ENCODE measurements at places on chromosomes 4 and X.
A peak's percentile ranks its signal among the peaks of the same experiment; 100 is the strongest.

DNA sequence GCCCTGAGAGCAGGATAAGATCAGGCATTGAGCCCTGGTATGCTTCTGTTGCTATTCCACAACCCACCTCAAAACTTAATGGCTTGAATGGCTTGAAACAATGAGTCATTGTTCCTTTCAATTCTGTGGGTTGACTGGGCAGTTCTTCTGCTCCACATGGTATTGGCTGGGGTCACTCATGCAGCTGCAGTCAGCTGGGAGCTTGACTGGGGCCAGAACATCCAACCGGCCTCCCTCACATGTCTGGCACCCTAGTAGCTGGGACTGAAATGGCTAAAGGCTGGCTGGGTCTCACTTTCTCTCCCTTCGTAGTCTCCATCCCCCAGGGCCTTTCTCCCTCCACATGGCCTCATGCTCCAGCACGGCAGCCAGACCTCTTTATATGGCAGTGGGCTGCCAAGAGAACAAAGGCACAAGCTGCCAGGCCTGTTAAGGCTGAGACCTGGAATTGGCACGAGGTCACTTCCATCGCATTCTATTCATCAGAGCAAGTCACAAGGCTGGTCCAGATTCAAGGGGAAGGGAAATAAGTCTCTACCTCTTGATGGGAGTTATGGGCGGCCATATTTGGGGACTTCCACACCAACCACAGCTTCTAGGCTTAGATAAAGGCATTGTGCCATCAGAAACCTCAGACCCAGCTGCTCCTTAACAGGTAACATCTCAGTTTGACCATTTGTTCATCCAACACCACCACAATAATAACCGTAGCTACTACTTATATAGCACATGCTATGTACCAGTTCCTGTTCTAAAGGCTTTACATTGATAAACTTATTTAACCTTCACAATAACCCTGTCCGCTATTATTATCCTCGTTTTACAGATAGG is 159.7 kb upstream of the ATP6AP2 start:
- DNase-seq = no peak

GRCh38 chrX:43266487-43266886 is 389.6 kb upstream of the MAOA start:
- DNase-seq = no peak

- DNase-seq = peak; percentile 46
Observed at GRCh38 chr4:84258905-84259830, 239.9 kb downstream of the NKX6-1 start.

DNA sequence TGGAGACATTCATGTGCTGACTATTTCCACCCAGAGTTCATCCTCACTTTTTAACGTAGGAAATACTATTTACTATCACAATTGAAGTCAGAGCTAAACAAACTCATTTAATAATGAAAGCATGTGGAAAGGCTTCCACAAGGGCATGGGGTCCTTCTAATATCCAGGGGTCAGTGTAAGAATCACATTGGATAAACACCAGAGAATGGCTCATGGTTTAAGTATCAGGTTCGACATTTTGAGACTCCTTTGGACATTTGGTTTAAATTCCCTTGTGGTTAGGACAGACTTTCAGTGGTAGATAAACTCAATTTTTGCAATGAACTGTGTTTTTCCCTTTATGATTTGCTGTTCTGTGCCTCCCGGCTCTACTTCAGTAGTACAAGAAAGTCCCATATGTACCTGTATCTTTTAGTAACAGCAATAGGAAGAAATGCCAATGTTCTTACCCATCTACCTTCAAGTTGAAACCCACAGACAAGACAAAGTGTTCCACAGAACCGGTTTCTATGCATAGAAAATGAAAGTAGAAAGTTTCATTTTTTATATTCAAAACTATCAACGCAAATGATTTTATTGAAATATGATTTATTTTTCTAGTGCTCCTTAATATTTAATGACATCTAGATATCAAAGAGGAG is 589.0 kb upstream of the FAM241A start:
- no peak for DNase-seq

GRCh38 chr4:168995537-168996295 is 14.3 kb downstream of the CBR4 start:
- no peak for DNase-seq

GRCh38 chrX:27633328-27633727 is 43.2 kb downstream of the DCAF8L2 start:
- DNase-seq = no peak

- no peak for DNase-seq
Observed at GRCh38 chr4:47553329-47554125, 68.5 kb downstream of the ATP10D start.

DNA sequence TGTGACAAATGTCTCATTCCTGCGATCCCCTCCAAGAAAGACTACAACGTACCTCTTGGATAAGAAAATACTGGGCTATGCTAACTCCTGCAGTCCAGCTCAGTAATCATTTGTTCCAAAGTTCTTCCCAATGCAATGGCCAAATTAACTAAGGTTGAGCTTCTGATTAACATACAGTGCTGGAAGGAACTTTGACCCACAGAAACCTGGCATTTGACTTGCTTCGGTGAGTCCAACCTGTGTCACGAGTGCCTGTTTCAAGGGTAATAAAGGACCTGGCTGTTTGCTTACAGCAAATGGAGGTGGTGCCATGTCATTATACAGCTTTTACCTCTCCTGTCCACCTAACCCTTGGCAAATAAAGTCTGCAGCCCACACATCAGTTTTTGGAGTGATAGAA is 83.2 kb downstream of the RBM47 start:
- no peak for DNase-seq

DNA sequence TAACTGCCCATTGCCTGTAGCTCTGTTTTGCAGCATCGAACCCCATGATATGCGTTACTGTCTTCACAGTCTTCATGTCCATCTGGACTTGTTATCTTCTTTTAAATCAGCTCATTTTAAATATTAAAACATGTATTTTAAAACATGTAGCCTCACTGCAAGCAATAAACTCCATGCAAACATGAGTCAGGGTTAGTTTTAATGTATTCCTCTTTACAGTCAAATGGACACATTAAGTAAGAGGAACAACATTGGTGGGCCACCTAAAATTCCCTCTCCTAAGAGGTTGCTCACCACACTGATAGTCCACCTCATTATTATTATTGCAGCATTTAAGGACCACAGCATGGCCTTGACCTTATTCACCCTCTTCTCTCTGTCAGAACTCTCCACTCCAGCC is 74.1 kb downstream of the CLCN5 start:
- no peak for DNase-seq

GRCh38 chr4:188408244-188409030 is 269.2 kb downstream of the TRIML1 start:
- no peak for DNase-seq

- no peak for DNase-seq
Observed at GRCh38 chrX:53716328-53717088, 30.0 kb upstream of the HUWE1 start.

- no peak for DNase-seq
Observed at GRCh38 chr4:89101256-89102161, 9.8 kb upstream of the TIGD2 start.

GRCh38 chrX:36434522-36434921 is 515.0 kb downstream of the CFAP47 start:
- no peak for DNase-seq

DNA sequence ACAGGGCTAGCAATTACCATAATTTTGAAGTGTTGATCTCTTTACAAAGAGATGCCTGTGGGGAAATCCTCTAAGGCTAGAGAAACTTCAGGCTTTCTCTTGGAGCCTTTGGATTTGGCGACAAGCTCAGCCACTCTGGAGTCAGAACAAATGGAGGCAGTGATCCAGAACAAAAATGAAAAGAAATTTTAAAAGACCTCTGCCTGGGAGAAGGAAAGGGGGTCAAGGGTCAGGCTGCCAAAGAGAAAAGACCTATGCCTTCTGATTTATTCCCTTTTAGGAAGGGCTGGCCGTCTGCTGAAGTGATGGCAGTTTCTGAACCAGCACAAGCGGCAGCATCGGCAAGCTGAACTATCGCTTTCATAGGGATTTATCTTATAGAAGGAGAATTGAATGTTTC is 140.8 kb upstream of the SFRP2 start:
- DNase-seq = no peak

- no peak for DNase-seq
Observed at GRCh38 chr4:52982255-52982945, 120.3 kb downstream of the RASL11B start.

DNA sequence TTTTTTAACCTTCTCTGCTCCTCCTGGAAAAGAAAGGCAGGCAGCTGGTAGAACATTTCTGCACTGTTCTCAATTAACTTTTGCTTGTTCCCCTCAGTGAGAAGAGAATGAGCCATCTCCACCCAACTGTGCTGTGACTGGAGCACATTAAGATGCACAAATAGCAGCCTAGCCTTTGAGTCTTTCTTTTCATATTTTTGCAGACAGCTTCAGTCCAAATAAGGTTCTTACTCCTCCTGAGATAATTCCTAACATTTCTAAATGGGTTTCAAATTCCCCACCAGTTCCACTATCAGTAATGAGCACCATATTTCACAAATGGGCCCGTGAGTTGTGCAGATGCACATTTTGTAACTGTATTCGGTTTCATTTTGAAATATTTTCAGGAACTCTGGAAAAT is 118.6 kb downstream of the SPCS3 start:
- DNase-seq = no peak

DNA sequence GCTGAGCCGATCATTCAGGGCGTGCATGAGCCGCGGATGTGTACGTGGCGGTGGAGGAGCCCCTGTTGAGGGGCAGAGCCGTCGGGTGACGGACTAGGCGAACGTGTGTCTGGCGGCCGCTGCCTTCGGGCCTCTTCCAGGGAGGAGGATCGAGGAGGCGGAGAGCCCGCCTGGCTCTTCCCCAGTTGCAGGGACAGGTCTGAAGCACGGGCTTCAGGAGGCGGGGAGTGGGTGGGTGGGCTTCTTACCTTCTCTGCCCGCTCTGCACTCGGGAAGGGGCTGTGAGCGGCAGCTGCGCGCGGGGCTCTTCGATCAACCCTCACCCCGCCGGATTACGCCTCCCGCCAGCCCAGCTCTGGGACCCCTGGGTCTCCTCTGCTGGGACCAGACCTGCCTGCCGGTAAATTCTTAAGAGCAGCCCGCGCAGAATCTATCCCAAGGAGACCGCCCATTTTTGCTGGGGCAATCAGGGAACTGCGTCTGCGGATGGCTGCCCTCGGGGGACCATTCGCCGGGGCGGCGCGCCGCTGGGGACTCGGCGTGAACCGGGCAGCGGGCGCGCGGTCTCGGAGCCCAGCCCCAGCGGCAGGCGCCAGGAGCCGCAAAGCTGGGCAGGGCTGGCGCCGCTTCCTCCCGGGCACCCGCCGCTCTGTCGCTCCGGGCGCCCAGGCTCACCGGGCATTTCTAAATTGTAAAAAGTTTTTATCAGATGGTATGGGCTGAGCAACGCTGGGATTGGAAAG is 4.9 kb downstream of the PLAC8 start:
- DNase-seq = peak; percentile 86

DNA sequence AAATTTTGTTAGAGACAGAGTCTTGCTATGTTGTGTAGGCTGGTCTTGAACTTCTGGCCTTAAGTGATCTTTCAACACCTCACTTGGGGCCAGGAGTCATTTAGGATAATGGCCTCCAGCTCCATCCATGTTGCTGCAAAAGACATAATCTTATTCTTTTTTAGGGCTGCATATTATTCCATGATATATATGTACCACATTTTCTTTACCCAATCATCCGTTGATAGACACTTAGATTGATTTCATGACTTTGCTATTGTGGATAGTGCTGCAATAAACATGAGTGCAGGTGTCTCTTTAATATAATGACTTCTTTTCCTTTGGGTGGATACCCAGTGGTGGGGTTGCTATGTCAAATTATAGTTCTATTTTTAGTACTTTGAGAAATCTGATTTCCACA is 140.9 kb upstream of the LCORL start:
- no peak for DNase-seq

GRCh38 chr4:114864060-114864459 is 249.4 kb downstream of the NDST4 start:
- DNase-seq = no peak

- peak; percentile 80 for DNase-seq
Observed at GRCh38 chrX:96684339-96685209, at the start of gene DIAPH2. TSS of gene DIAPH2 (plus strand) at chrX:96684842.

DNA sequence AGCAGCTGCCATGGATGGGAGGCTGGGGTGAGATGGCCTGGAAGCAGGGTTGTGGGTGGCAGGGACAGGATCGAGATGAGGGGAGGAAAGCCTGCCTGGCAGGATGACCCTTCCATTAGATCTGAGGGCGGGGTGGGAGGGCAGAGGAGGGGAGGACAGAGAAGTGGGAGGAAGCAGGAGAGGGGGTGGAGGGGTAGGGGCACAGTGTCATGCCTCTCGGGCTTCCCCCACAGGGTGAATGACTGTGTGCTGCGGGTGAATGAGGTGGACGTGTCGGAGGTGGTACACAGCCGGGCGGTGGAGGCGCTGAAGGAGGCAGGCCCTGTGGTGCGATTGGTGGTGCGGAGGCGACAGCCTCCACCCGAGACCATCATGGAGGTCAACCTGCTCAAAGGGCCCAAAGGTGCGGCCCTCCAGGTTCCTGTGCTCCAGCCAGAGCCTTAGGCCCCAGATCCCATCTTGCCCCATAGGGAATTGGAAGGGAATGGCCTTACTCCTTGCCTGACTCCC is 4.9 kb downstream of the DLG3 start:
- no peak for DNase-seq

DNA sequence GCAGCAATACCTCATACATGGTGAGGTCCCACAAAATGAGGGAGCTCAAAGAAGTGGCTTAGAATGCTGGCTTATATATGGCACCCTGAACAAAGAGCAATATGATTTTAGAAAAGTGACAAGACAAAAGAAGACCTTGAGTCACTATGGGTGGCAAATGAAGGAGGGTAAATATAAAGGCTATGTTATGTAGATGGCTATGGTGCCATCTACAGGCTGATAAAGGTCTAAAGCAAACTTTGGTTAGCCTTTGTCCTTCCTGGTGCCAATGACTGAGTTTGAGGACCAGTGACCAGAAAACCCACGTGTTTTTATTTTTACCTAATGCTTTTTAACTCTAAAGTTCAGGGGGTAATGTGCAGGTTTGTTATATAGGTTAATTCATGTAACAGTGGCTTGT is 151.8 kb downstream of the CCNG2 start:
- DNase-seq = peak; percentile 71

DNA sequence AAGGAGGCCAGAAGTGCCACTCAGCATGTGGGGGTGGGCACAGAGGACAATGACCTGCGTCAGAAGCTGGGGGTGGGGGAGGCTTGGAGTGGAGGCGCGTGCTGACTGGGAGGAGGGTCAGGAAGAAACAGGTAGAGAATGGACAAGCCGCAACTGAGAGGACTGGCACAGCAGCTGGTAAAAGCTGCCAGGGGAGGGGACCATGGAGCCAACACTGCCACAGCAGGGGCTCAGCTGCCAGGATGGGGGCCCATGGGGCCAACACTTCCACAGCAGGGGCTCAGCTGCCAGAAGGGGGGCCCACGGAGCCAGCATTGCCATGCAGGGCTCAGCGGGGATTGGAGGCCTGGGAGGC is 19.1 kb downstream of the RNF212 start:
- DNase-seq = no peak

GRCh38 chr4:45971108-45971507 is 152.7 kb downstream of the GABRG1 start:
- no peak for DNase-seq

- DNase-seq = no peak
Observed at GRCh38 chrX:30577362-30577991, at the start of gene TASL. TSS of gene TASL (minus strand) at chrX:30577766. CDS start at chrX:30560355, 17,411 bp downstream.
